Stimulated activated CD8-positive, alpha-beta memory T cell treated with anti-CD3 and anti-CD28 coated beads, Interleukin-7, amount 100 ng/mL, for 1 hour (primary cell): ENCODE measurements at places on chromosomes 2 and 18.
A peak's percentile ranks its signal among the peaks of the same experiment; 100 is the strongest.

- DNase-seq: no peak
These were observed 429.1 kb downstream of the CBLN2 start for GRCh38 chr18:72114801-72115594.

DNA sequence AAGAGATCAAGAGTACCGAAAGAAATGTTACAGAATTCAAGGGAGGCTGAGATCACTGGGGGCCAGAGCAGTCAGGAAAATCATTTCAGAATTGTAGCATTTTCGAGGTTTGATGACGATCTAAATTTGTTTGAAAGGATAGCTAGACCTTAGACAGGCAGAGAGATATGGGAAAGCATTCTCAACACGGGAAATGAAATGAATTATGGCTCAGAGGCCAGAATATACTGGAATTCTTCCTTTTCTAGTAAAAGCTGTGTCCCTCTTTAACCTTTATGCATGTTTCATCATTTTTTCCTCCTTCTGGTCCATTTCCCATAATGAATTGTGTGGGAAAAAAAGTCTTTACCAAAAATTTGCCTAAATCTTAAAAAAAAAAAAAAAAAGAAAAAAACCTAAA is 78.8 kb downstream of the NABP1 start:
- DNase-seq: no peak

- DNase-seq: no peak
These were observed 77.8 kb downstream of the CTAGE1 start for GRCh38 chr18:22339913-22340312.

- DNase-seq: peak; percentile 3
These were observed 278.0 kb downstream of the NEDD4L start for GRCh38 chr18:58321986-58322385.

DNA sequence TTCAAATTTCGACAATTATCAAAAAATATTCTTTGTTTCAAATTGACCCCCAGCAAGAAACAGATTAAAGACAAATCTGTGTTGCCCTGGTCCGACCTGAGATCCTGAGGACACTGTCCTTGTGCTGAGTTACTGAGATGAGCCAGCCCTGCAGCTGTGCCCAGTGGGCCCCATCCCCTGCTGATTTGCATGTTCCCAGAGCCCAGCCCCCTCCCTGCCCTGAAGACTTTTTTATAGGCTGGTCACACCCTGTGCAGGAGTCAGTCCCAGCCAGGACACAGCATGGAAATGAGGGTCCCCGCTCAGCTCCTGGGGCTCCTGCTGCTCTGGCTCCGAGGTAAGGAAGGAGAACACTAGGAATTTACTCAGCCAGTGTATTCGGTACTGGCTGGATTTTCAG is 31.4 kb upstream of the ZNG1B start:
- no peak for DNase-seq

- no peak for DNase-seq
These were observed 23.3 kb downstream of the LRRC30 start for GRCh38 chr18:7254163-7254562.

- no peak for DNase-seq
These were observed 105.2 kb upstream of the ARHGAP28 start for GRCh38 chr18:6624271-6624660.

DNA sequence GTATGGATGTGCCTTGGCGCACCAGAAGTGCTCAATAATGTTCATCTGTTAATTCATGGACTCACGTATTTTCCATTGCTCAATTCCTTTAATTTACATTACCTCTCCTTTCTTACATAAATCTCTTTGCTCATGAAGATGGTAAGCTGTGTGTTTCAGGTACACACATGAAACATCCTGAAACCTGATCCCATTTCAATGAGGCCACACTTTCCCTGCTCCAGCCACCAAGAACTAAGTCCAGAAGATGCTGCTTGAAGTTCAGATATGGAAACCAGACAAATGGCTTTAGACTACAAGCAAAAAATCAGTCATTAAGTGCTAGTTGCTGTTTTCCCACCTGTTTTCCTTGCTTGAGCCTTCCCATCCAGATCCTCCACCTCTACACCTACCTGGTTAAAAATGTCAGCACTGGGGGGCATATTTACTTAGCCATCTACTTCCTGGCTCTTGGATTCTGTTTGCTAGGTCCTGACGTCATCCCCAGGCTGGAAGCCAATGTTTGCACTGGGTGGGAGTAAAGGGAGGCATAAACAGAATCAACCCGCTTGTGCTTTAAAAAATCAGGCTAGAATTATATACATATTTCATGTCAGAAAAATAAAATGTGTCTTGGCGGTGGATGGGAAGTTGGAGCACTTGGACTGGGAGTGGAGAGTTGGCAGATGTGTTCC is 309.7 kb downstream of the OSR1 start:
- DNase-seq: no peak

- DNase-seq: no peak
These were observed 1.6 kb downstream of the COBLL1 start for GRCh38 chr2:164839914-164840457.

DNA sequence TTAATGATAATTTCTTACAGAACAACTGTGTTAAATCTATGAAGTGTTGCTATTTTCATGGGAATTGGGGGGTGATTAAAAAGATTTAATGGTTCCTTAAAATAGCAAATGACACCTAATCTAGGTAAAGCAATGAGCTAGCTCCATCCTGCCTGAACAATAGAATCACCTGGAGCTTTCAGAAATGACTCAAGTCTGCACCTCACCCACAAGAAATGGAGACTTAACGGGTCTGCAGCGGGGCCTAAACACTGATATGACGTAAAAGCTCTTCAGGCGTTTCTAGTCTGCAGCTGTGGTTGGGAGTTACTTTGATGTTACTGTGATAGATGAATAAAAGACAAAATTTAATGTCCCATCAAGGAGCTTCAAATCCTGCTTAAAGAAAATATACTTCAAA is 328.2 kb downstream of the RND3 start:
- DNase-seq: no peak

DNA sequence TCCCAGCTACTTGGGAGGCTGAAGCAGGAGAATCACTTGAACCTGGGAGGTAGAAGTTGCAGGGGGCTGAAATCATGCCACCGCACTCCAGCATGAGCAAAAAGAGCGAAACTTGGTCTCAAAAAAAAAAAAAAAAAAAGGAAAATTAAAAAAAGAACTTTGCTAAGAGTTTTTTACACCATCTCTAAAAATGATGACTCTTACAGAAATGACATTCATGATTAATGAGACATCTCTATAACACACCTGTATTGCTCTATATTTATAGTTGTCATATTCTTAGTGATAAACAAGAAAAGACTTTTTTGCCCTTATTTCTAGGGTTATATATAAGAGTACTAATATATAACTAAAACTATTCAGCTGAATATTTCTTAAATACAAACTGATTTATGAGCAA is 34.4 kb downstream of the ANKRD44 start:
- DNase-seq: no peak

DNA sequence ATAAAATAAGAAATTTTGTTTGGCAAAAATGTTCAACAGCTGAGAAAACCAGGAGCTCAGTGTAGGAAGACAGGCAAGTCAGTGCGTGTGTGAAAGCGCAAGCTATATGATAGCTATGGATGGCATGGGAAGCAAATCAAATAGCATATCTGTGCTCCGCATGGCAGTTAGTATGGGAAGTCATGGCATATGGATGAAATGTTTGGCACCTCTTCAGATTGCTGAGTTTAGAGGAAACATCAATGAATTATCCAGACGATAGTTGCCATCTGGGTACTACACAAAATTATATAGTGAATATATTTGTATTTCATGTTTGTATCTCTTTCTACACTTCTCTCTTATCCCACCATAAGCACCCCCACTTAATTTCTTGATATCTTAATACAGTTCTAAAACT is 85.9 kb upstream of the TWSG1 start:
- no peak for DNase-seq

DNA sequence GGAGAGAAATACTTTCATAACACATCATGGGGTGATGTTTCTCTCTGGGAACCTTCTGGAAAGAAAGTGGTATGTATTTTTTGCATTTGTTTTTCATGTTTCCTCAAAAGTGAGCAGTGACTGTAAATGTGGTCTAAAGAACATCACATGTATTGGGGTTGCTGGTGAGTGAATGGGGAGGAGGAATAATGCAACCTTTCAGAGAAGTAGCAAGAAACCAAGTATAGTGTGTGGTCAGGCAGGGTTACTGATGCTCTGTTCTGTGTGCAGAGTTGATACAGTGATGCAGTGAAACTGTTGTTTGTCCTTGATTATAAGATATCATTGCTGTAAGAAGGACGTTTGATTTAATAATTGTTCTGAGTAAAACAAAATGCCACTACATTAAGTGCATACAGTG is 24.1 kb downstream of the ADNP2 start:
- DNase-seq: no peak

GRCh38 chr2:600542-601386 is 76.4 kb downstream of the TMEM18 start:
- DNase-seq: no peak

GRCh38 chr2:166892397-166892796 is 4.1 kb downstream of the XIRP2 start:
- DNase-seq: no peak

- DNase-seq: no peak
These were observed 153.4 kb downstream of the GPD2 start for GRCh38 chr2:156589381-156590079.

DNA sequence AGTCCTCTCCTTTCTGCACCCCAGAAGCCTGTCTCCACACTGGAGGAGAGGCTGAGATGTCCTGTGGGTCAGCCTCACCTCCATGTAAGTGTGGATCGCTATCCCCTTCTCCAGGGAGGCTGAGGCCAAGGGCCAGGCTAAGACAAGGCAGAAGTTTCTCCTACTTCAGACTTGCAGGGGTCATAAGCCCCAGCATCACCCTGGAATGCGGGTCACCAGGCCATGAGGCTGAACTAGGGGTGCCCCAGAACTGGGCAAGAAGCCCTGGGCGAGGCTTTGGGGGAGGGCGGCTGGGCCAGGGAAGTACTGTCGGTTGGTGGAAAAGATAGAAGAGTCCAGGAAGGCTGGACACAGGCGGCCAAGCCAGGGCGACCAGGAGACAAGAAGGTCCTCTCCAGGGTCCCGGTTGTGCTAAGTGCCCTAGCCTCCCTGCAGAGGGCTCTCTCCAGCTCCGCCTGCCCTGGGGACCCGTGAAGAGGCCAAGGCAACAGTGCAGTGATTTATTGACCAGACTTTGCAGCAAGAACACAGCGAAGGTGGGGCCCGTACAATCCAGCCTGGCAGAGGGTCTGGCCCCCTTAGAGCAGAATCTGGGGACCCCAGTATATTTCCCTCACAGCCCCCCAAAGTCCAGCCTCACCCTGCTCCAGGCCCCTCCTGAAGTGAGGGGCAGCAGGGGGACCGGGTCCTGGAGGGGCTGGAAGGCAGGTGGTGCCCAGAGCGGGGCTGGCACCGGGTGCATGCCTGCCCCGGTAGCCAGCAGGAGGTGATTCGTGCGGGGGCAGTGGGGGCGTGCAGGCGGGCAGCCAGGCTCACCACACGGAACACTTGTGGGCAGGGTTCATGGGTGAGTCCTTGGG is 8.1 kb downstream of the ECEL1 start:
- DNase-seq: no peak

GRCh38 chr2:210860276-210860675 is 303.9 kb downstream of the CPS1 start:
- DNase-seq: no peak

GRCh38 chr2:11505652-11506610 is 27.9 kb upstream of the GREB1 start:
- DNase-seq: no peak

- DNase-seq: peak; percentile 32
These were observed 146.3 kb downstream of the RTN4 start for GRCh38 chr2:54903736-54904554.

- no peak for DNase-seq
These were observed 367.2 kb downstream of the FIGN start for GRCh38 chr2:163368655-163369054.

DNA sequence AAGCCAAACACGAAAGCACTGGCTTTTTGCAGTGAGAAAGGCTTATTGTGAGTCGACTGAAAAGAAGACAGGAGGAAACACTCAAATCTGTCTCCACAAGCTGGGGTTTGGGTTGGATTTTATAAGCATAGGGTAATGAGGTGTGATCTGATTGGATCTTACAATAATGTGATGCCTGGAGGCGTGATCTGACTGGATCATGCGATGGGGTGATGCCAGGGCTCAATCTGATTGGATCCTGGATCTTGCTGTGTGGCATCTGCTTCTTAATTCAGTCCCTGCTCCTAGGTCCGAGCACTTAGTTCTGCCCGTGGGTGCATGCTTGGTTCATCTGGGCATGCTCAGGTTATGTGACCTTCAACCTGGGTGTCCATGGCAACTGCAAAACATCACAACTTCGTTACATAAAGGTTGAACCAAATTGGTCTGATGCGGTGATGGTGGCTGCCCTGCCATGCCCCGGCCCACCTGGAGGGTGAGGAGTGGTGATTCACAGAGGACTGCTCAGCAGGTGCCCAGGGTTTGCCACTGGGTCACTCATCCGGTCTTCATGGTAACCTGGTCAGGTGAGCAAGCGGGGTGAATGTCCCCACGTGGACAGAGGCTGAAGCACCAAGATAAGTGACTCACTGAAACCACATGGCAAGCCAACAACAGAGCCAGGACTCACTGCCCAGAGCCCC is 111.0 kb downstream of the KCNF1 start:
- no peak for DNase-seq

- DNase-seq: no peak
These were observed 96.8 kb downstream of the PRKCE start for GRCh38 chr2:45748239-45748638.

DNA sequence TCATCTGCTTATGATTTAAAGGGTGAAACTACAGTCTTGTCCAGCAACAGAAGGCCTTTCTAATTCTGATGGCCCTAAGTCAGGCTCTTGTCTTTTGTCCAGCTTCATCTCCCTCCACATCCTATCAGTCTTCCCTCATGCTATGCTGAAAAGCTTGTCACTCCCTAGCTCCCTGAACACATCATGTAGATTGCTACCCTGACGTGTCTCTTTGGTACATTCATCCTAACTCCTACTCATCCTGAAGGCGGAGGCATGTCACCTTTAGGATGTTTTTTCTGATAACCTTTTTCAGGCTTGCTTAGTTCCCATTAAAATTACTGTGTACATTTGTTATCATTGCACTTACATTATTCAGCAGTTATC is 78.4 kb upstream of the ARL5A start:
- no peak for DNase-seq
